ENCODE measurements at places on chromosomes 2 and 18.

DNA sequence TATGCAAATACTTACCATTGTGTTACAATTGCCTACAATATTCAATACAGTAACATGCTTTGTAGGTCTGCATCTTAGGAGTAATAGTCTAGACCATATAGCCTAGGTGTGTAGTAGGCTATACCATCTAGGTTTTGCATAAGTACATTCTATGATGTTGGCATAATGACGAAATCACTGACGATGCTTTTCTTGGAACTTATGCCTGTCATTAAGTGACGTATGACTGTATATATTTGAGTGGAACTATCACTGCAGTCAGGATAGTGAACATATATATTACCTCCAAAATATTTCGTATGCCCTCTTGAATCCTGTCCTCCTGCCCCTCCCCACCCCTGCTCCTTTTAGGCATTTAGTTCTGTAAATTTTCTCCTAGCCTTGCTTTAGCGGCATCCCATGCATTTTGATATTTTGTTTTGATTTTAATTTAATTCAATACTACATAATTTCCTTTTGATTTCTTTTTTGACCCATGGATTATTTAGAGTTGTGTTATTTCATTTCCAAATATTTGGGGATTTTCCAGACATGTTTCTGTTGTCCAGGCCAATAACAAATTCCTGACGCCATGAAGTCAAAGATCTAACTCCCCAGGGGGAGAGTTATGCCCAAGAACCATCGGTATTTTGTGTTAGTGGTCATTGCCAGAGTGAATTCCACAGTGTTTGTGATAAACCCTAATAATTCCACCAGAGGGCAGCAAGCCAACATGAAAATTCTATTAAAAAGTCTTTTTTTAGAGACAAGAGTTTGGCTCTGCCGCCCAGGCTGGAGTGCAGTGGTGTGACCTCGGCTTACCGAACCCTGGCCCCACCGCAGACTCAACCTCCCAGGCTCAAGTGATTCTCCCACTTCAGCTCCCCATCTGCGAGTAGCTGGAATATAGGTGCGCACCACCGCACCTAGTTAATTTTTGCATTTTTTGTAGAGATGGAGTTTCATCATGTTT lies 24.2 kb upstream of the CASP8 start:
- DNase-seq = no peak

DNA sequence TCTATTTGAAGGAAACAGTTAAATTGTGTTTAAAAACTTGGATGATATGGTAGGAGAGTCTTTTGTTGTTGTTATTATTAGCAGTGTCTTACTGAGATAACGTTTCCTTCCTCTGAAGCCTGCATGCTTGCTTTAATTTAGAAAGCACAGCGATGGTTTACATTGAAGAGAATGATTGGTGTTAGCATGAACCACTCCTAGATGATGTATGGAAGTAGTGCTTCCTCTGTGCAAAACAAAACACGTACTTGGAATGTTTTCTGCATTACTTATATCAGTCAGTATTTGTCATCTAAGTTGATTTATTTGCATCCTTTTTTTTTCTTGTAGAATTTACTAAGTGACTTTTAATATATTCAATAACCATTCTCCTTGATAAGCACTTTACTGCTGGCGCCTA lies 89.0 kb downstream of the UGGT1 start:
- no peak for DNase-seq

- no peak for DNase-seq
These were observed 11.6 kb downstream of the GLI2 start for GRCh38 chr2:120747281-120747680.

DNA sequence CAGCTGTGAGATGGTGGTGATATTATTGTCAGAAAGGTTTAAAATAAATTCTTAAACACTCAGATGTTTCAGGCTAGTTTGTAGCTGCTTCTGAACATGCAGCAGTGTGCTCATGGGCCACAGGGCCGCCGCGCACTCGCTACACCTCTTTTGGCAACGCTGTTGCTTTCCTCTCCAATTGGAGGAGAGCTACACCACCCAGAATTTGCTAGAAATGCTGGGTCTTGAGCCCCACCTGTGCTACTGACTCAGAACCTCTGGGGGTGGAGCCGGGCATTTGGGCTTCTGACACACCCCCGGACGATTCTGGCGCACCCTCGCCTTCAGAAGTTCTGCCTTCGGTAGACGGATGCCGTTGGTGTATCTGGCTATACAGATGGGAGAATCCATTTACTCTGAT lies 15.7 kb downstream of the LRRFIP1 start:
- DNase-seq = no peak

DNA sequence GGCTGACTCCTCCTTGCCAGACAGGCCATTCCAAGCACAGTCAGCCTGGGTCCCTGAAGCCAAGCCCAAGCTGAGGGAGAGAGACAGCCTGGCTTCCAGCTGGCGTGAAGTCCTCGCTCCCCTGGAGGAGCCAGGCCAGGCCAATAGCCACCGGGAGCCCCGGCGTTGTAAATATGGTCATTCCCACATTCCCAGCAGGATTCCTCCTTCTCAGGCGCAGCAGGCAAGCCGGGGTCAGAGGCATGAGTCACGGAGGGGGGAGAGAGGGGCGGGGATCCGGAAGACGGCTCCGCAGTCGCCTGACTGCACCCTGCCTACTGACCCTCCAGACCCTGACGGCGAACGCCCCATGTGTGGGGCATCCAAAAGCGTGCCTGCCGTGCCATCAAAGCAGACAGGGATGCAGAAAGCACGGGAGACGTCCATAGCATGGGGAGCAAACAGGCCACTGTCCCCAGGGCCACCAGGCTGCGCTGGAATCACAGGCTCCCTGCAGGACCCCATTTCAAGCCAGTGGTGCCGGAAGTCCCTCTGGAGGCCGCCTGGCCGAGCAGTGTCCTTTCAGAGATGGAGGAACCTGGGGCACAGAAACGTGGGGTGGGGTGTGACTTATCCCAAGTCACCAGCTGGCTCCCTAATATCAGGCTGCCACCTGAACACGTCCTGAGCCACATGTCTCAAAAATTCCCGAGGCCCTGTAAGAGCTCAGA lies 48.2 kb downstream of the TWIST2 start:
- no peak for DNase-seq
